Activated naive CD4-positive, alpha-beta T cell treated with anti-CD3 and anti-CD28 coated beads, Interleukin-2, amount 50 U/mL, for 16 hours (primary cell): ENCODE measurements at places on chromosomes 16 and 17.

- no peak for DNase-seq
Measured at GRCh38 chr17:50771991-50772785, 4.9 kb upstream of the ANKRD40CL start.

DNA sequence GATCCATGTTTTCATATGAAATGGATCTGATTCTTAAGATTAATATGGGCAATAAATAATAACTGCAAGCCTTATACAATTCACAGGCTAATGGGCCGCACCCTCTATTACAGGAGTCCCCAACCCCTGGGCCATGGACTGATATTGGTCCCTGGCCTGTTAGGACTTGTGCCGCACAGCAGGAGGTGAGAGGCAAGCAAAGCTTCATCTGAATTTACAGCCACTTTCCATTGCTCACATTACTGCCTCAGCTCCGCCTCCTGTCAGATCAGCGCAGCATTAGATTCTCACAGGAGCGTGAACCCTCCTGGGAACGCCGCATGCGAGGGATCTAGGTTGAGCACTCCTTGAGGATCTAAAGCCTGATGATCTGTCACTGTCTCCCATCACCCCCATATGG, 26.8 kb downstream of the METTL16 start:
- DNase-seq = no peak

GRCh38 chr17:41784207-41784744, 2.2 kb downstream of the JUP start:
- DNase-seq = no peak

- DNase-seq = no peak
Measured at GRCh38 chr17:4341616-4341977, 24.9 kb downstream of the UBE2G1 start.

DNA sequence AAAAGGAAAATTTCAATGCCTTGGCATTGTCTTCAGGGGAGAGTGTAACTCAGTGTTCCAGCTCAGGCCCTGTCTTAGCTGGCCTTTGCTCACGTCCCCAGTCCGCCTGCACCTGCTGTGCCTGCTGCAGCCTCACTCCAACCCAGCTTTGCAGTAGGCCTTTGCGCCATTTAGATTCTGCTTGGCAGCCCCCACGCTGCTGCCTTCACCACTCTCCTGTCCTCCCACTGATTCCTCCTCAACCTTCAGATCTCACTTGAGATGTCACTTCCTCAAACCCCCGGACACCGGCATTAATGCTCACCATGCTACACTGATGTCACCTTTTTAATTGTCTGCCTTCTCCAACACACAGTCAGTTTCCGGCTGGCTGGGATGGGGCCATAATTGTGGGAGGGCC, 166.2 kb downstream of the SHISA9 start:
- no peak for DNase-seq

- DNase-seq = no peak
Measured at GRCh38 chr16:58331024-58331707, 36.3 kb upstream of the PRSS54 start.

DNA sequence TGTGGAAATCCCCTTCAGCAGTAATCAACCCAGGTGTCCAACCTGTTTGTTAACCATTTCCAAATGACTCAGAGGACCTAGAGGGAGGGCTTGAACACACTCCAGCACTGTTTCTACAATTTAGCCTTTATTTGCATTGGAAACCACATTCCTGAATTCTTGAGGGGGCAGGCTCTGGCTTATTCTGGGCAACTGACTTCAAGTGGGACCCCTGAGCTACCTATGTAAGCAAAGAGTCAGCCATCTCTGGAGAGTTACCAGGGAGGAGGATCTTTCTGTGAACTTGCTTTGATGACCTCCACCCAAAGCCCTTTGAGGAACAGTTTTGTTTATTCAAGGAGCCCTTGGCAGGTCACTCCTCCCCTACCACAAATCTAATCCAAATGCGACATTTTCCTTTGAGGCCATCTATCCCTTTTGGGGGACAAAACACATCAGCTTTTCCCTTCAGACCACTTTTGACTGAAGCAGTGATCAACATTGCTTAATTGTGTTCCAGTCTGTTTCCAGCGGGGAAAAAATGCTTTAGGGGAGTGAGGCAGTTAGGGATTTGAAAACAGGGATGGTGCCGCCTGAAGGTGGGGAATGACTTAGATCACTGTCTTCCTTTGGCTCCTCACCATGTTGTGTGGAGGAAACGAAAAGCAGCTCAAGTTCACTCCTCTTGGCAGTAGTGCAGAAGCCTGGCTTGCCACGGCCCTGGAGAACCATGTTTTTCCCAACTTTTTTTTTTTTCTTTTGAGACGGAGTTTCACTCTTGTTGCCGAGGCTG, 46.2 kb downstream of the TUBD1 start:
- no peak for DNase-seq
